Suprapubic skin (tissue), 4 donors: ENCODE measurements at places on chromosomes 2 and 18. TPM values are rescaled to one million over a fixed set of nuclear protein-coding genes. Genes with fewer than 3 reads are reported as not detected.

GRCh38 chr2:2938481-2938880 lies 439.1 kb downstream of the EIPR1 start:
- peaks cover 5% of the 10 kb centered on the region for H3K27me3 ChIP-seq
- no peak for DNase-seq
- no peaks in the 10 kb centered on the region for H3K4me1 ChIP-seq
- no peaks in the 10 kb centered on the region for H3K36me3 ChIP-seq

SNTG2 gene
- 0.99 TPM for total RNA-seq

GRCh38 chr2:224448236-224448635 lies 46.3 kb upstream of the FAM124B start:
- no peaks in the 10 kb centered on the region for H3K27me3 ChIP-seq
- no peaks in the 10 kb centered on the region for H3K4me1 ChIP-seq
- H3K4me3 ChIP-seq = no peak overlapping the region
- DNase-seq = no peak
- H3K36me3 ChIP-seq = no peaks in the 10 kb centered on the region

- peaks cover 8% of the 10 kb centered on the region for H3K4me1 ChIP-seq
- H3K36me3 ChIP-seq = no peaks in the 10 kb centered on the region
- H3K27me3 ChIP-seq = no peaks in the 10 kb centered on the region
- DNase-seq = no peak
- H3K27ac ChIP-seq = no peak overlapping the region
Measured at GRCh38 chr2:37507051-37507410, 162.6 kb downstream of the QPCT start.

DNA sequence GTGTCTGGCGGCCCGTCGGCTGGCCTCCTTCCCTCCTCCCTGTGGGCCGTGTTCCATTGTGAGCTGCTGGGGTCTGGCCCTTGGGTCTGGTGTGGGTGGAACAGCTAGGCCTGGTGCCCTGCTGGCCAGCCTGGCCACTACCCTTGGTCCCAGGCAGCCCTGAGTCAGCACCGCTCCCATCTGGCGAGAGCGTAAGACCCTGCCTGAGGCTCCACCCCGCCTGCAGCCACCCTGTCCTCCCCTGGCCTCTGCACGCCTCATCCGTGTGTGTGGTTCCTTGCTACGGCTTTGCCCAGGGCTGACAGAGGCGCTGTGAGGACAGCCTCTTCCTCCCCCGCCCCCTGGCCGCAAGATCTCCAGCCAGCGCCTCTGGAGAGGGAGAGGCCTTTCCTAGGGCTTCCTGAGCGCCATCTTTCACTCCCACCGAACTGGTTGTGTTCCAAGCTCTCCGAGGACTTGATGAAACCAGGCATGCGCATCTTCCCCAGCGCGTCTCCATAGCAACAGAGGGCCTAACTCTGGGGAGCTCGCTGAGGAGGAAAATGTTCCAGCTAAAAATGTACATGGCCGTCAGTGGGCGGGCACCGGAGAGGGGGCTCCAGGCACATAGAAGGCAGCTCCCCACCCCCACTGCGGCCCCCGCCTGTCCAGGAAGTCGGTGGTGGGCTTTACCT lies 83.0 kb downstream of the STPG4 start:
- peak overlapping the region; percentile 84 for H3K27ac ChIP-seq
- peaks cover 86% of the 10 kb centered on the region for H3K4me1 ChIP-seq
- no peaks in the 10 kb centered on the region for H3K36me3 ChIP-seq
- H3K4me3 ChIP-seq = no peak overlapping the region
- DNase-seq = peak; percentile 89

- no peak overlapping the region for H3K4me3 ChIP-seq
- no peak for DNase-seq
- H3K36me3 ChIP-seq = no peaks in the 10 kb centered on the region
- no peaks in the 10 kb centered on the region for H3K4me1 ChIP-seq
Measured at GRCh38 chr2:134072341-134072740, 181.5 kb upstream of the MGAT5 start.

GRCh38 chr2:162435676-162436075 lies 91.7 kb downstream of the GCA start:
- no peak overlapping the region for H3K27ac ChIP-seq
- DNase-seq = no peak
- H3K36me3 ChIP-seq = no peaks in the 10 kb centered on the region
- no peaks in the 10 kb centered on the region for H3K27me3 ChIP-seq
- H3K4me3 ChIP-seq = no peak overlapping the region

- H3K27ac ChIP-seq = no peak overlapping the region
- H3K36me3 ChIP-seq = no peaks in the 10 kb centered on the region
- peaks cover 30% of the 10 kb centered on the region for H3K27me3 ChIP-seq
Measured at GRCh38 chr2:241816431-241817121, 7.6 kb downstream of the NEU4 start.

- no peak for DNase-seq
- H3K4me1 ChIP-seq = no peaks in the 10 kb centered on the region
- H3K27ac ChIP-seq = no peak overlapping the region
- H3K4me3 ChIP-seq = no peak overlapping the region
Measured at GRCh38 chr2:150409196-150409595, 78.3 kb downstream of the RND3 start.

- H3K4me3 ChIP-seq = no peak overlapping the region
- no peak overlapping the region for H3K27ac ChIP-seq
- no peaks in the 10 kb centered on the region for H3K36me3 ChIP-seq
- H3K4me1 ChIP-seq = no peaks in the 10 kb centered on the region
- DNase-seq = no peak
Measured at GRCh38 chr2:88483200-88483599, 30.7 kb upstream of the FOXI3 start.

- peaks cover 13% of the 10 kb centered on the region for H3K4me1 ChIP-seq
- no peaks in the 10 kb centered on the region for H3K27me3 ChIP-seq
- peaks cover 2% of the 10 kb centered on the region for H3K36me3 ChIP-seq
- H3K27ac ChIP-seq = no peak overlapping the region
- DNase-seq = no peak
Measured at GRCh38 chr2:109402180-109402579, 211.6 kb downstream of the SEPTIN10 start.

MYO5B gene
- 44.4 TPM for total RNA-seq

DNA sequence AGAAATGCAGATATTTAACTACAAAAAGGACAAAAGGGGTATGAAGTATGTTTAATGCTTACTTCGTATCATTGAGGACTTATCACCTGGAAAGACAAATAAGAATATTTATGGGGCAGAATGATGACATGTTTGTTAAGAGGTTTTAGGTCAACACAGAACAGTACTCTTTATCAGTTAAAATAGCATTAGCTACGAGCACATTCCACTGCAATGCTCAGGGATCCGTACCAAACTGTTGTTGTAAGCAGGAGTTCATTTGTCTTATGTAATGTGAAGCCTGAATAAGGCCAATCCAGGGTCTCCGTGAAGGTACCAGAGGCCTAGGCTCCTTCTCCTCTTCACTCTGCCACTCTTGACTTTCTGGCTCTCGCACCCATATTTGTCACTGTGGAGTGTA lies 465.7 kb upstream of the NRP2 start:
- H3K4me3 ChIP-seq = no peak overlapping the region
- H3K27me3 ChIP-seq = no peaks in the 10 kb centered on the region
- no peaks in the 10 kb centered on the region for H3K36me3 ChIP-seq
- DNase-seq = no peak

- H3K36me3 ChIP-seq = no peaks in the 10 kb centered on the region
- H3K27me3 ChIP-seq = no peaks in the 10 kb centered on the region
- no peak overlapping the region for H3K27ac ChIP-seq
- DNase-seq = no peak
- no peak overlapping the region for H3K4me3 ChIP-seq
- H3K4me1 ChIP-seq = no peaks in the 10 kb centered on the region
Measured at GRCh38 chr2:225458431-225459117, 59.1 kb downstream of the NYAP2 start.

- no peak overlapping the region for H3K4me3 ChIP-seq
- H3K27me3 ChIP-seq = no peaks in the 10 kb centered on the region
Measured at GRCh38 chr18:36153771-36154170, 24.1 kb downstream of the ELP2 start.

- no peaks in the 10 kb centered on the region for H3K4me1 ChIP-seq
- no peaks in the 10 kb centered on the region for H3K36me3 ChIP-seq
- no peak overlapping the region for H3K27ac ChIP-seq
- H3K4me3 ChIP-seq = no peak overlapping the region
- DNase-seq = no peak
- no peaks in the 10 kb centered on the region for H3K27me3 ChIP-seq
Measured at GRCh38 chr2:83069724-83070123, 1389.4 kb downstream of the SUCLG1 start.

DNA sequence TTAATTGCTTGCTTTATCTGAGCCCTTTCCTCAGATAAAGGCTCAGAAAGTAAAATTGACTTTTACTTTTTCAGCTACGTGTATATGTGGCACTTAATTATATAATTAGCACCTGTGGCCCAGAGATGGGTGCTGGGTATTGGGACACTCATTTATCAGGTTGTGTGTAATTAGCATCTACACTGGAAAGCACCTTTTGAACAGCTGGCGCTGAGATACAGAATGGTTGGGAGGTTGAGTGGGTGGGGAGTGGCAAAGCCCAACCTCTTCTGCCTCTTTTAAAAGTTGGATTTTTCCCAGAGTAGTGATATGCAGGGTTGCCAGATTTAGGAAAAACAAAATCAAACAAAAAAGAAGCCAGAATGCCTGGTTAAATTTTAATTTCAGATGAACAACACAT lies 23.9 kb downstream of the SPTBN1 start:
- H3K27ac ChIP-seq = no peak overlapping the region
- H3K27me3 ChIP-seq = no peaks in the 10 kb centered on the region
- H3K4me3 ChIP-seq = no peak overlapping the region
- peaks cover 30% of the 10 kb centered on the region for H3K4me1 ChIP-seq
- no peaks in the 10 kb centered on the region for H3K36me3 ChIP-seq
- no peak for DNase-seq

GRCh38 chr18:61827591-61827990 lies 65.2 kb downstream of the RNF152 start:
- no peaks in the 10 kb centered on the region for H3K4me1 ChIP-seq
- no peak overlapping the region for H3K27ac ChIP-seq
- DNase-seq = no peak
- H3K36me3 ChIP-seq = no peaks in the 10 kb centered on the region
- H3K27me3 ChIP-seq = no peaks in the 10 kb centered on the region
- no peak overlapping the region for H3K4me3 ChIP-seq

GRCh38 chr18:62621546-62621945 lies 93.8 kb upstream of the PHLPP1 start:
- DNase-seq = no peak
- no peak overlapping the region for H3K4me3 ChIP-seq
- no peaks in the 10 kb centered on the region for H3K36me3 ChIP-seq
- H3K27ac ChIP-seq = no peak overlapping the region
- H3K27me3 ChIP-seq = no peaks in the 10 kb centered on the region

DNA sequence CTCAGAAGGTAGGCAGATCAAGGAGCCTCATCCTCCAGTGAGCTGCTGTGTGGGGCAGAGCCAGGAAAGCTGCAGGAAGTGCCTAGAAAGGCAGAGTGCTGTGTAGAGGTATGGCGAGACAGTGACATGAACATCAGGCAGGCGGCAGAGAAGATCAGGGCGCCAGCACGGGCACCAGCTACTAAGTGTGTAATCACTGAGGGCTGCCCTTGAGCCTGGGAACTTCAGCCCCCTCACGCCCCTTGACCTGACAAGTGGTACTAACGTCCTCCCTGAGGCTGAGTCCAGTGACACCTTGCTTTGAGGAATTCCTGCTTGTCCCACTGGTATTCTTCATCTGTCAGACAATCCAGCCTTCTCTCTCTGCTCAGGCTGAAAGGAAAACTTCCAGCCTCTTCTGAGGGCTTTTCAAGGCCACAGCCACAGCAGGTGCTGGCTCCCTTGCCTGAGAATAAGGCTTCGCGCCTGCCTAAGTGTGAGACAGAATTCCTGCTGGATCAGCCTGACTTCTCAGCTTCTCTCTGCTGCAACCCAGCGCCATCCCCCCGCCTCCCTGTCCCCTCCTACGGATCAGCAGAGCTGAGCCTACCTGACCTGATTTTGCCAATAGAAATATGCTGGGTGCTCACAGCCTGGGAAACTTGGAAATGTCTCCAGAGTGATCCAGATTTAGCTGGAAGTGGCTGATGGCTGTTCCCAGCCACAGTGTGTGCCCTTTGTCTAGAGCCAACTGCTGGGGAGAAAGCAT lies 148.0 kb downstream of the SMAD7 start:
- H3K27me3 ChIP-seq = no peaks in the 10 kb centered on the region
- no peak for DNase-seq

UNC80 gene
- total RNA-seq = 0.80 TPM

- H3K27me3 ChIP-seq = no peaks in the 10 kb centered on the region
- H3K36me3 ChIP-seq = no peaks in the 10 kb centered on the region
- no peak for DNase-seq
- no peak overlapping the region for H3K4me3 ChIP-seq
- no peak overlapping the region for H3K27ac ChIP-seq
- H3K4me1 ChIP-seq = no peaks in the 10 kb centered on the region
Measured at GRCh38 chr2:30336978-30337841, 105.9 kb downstream of the LBH start.

CNTNAP5 gene
- total RNA-seq = not detected

CYS1 gene
- total RNA-seq = 1.8 TPM

POTEJ gene
- total RNA-seq = not detected

GPR39 gene
- 1.6 TPM for total RNA-seq

DNA sequence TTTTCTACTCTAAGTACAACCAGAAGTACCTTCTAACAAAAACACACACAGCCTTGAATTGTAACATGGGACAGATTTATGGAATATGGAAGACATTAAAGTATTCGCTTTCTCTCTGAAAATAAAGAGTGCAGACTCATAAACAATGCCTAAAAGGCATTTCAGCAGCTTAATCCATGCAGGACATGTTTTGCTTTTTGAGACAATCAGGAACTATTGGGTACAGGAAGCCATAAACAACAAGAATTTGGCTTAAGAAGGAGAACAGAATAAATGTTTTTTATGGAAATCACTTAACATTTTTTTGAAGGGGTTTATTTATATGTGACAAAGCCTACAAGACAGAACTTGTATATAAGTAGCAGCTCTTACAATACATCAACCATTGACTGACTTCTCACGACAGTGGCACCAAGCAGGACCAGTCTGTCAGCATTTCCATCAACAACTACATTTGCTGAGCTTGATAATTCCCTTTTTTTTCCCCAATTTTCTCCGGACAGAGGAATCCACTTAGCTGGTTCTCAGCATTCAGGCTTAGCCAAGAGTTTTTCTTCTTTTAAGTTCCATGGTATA lies 140.1 kb downstream of the EXOC6B start:
- no peaks in the 10 kb centered on the region for H3K27me3 ChIP-seq
- no peak overlapping the region for H3K27ac ChIP-seq
- DNase-seq = no peak
- no peaks in the 10 kb centered on the region for H3K36me3 ChIP-seq
- peaks cover 4% of the 10 kb centered on the region for H3K4me1 ChIP-seq

- no peaks in the 10 kb centered on the region for H3K27me3 ChIP-seq
- DNase-seq = no peak
- H3K4me3 ChIP-seq = no peak overlapping the region
- H3K27ac ChIP-seq = no peak overlapping the region
- H3K4me1 ChIP-seq = no peaks in the 10 kb centered on the region
Measured at GRCh38 chr2:199409759-199410529, 47.8 kb downstream of the SATB2 start.

BMP10 gene
- not detected for total RNA-seq

DNAH6 gene
- 0.23 TPM for total RNA-seq

DSG3 gene
- 188 TPM for total RNA-seq

GRCh38 chr2:204010628-204011560 lies 74.3 kb downstream of the ICOS start:
- no peak overlapping the region for H3K27ac ChIP-seq
- no peaks in the 10 kb centered on the region for H3K27me3 ChIP-seq
- no peak for DNase-seq
- peaks cover 16% of the 10 kb centered on the region for H3K4me1 ChIP-seq
- no peak overlapping the region for H3K4me3 ChIP-seq

PSD4 gene
- 102 TPM for total RNA-seq

UGT1A10 gene
- not detected for total RNA-seq

SLC4A5 gene
- total RNA-seq = 30.4 TPM

ADGRF3 gene
- not detected for total RNA-seq

REG3A gene
- not detected for total RNA-seq

- no peaks in the 10 kb centered on the region for H3K27me3 ChIP-seq
- peaks cover 3% of the 10 kb centered on the region for H3K4me1 ChIP-seq
- no peaks in the 10 kb centered on the region for H3K36me3 ChIP-seq
Measured at GRCh38 chr2:64537991-64538390, 13.9 kb downstream of the AFTPH start.

PLEKHB2 gene
- total RNA-seq = 55.6 TPM
